ENCODE measurements at places on chromosomes 5 and 9.

DNA sequence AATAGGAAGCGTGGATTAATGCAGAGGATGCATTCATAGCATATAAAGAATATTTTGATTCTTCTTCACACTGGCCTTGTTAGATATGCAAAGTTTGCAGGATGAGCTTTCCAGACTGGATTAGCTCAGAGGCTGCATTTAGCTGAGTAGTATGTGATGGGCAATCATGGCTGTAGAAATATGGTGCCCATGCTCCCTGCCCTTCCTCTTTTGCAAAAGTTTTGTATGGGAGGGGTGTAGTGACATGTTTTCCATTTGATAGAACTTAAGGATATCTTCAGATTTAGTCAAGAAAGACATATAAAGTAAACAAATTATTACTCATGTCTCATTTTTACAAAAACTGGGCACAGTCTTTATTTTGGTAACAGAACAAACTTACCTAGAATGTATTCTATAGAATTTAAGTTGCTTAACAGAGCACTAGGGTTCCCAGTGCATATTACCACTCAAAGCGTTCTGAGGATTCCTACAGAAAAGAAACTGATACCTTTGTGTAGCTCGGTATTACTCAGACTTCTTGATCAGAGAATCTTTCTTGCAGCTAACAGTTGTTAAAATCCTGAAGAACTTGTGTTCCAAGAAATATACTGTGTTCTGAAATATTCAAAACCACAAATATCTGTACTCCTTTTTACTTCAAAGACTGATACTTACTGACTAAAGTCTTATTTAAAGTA, 9.8 kb downstream of the GTF3C4 start:
- DNase-seq, result no peak

DNA sequence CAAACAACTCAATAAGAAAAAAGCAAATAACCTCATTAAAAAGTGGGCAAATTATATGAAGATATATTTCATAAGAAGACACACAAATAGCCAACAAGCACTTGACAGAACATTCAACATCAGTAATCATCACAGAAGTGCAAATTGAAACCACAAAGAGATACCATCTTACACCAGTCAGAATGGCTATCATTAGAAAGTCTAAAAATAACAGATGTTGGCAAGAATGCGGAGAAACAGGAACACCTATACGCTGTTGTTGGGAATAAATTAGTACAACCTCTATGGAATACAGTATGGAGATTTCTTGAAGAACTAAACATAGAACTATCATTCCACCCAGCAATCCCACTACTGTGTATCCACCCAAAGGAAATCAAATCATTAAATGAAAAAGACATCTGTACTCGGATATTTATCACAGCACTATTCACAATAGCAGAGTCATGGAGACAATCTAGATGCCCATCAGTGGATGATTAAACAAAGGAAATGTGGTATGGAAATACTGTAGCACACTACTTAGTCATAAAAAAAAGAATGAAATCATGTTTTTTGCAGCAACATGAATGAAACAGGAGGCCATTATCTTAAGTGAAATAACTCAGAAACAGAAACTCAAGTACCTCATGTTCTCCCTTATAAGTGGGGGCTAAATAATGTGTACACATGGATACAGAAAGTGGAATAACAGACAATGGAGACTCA, 106.8 kb upstream of the FST start:
- no peak for DNase-seq

DNA sequence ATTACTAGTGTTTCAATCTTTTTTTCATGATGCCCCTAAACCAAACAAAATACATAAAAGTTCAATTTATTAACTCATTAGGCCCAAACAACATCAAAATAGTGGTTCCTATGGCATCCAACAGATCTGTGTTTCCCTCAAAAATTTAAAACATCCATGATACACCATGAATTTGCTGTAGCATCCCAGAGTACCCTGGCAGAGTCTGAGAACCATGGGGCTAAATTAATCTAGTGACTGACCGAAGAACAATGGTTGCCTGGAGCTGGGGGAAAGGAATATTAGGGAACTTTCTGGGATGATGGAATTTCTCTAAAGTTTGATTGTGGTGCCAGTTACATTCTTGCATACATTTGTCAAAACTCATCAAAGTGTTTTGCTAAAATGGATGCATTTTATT, 79.5 kb upstream of the TRIO start:
- no peak for DNase-seq

DNA sequence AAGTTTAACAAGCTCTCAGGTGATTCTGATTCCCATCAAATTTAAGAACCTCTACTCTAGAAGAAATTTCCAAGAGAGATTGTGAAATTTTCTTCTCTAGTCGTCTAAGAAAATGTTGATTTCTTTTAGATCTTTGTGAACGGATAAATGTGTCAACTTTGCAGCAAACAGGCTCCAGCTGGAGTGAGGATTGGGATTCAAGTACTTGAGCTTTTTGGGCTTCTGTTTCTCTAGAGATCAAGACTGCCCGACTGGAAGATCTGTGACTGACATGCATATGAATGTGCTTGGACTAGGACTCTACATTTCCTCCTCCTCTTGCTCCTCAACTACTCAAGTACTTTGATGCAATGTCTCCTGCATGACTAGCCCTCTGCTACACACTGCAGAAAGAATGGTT, 388.3 kb downstream of the TMEM38B start:
- no peak for DNase-seq

DNA sequence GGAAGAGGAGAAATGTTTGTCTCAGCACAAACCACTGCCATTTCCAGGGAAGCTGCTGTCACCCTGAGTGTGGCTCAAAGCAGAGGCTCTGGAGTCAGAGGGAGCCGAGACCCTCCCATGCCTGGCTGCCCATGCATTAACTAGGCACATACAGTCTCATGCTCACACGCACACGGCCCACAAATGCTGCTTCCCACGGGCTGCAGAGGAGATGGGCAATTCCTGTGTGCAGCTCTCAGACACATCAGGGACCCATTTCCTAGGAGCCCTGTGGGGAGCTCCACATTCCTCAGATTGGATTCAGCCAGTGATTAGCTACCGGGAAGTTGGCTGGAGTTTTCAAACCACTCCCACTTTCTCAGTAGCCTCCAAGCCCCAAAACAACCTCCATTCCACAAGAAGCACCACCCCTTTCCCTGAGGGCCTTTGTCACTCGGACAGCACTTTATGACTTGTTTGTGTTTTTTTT, 9.1 kb upstream of the PTGES start:
- DNase-seq, result no peak

DNA sequence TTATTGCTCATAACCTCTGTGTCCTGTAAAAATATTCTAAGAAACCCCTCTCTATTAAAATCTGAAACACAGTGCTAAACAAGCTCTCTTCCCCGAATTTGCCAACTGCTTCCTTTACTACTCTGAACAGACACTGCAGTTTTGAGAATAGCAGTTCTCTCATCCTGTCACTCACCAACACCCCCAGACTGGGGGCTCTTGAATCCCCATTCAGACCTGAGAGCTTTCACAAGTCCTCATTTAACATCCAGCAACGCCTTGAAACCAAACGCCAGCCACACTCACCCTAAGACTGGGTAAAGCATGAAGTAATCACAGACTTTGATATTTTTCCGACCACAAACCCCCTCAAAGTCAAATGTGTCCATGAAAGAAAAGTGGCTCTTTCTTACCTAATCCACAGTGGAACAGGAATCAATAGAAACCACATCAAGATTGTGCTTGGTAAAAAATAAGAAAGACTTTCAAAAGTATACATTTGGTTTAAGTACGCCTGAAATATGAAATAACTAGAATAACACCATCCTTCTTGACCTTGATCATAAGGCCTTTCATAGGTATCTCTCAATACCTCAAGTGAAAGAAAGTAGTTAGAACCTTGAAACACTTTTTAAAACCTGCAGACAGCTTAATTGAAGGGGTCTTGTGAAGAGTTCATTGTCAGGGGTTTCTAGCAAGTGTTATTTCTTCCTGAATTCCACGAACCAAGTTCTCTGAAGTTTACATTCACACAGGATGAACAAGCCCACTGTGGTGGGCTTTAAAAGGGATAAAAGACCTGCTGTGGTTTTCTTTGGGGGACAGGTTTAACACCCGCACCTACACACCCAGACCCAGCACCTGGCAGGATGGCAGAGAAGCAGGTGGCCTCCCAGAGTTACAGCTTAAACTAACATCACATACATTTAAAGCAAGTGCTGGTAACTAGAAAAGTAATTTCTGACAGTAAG, 412.6 kb downstream of the MLLT3 start:
- DNase-seq, result peak; percentile 40

GRCh38 chr5:30287890-30288289, 905.6 kb upstream of the CDH6 start:
- DNase-seq, result no peak

DNA sequence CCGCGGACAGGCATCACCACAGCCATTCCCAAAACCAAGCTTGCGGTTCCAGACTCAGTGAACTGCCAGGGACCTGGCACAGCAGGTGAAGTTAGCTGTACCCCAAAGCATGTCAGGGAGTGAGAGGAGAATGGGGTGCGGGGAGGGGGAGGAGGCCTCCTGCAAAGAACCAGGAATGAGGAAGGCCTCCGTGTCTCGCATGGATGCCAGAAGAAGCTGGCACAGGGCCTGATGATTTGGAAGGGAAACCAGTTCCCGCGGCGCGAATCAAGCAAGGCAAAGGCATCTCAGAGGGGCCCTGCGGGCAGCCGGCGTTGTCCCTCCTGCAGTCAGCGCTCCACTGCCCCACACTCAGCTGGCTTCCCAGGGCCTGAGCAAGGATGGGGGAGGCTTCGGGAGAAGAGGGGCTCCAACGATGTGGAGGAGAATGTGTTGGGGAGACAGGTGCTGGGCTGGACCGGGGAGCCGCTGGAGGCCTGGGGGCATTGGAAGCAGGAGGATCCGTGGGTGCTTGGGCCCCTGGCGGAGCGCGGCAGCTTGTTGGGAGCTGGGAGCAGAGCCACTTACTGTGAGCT, 14.6 kb downstream of the SLC9A3 start:
- no peak for DNase-seq

GRCh38 chr5:43335681-43336080, 22.5 kb upstream of the HMGCS1 start:
- DNase-seq, result no peak

GRCh38 chr5:136174021-136174659, 18.8 kb downstream of the SMIM32 start:
- no peak for DNase-seq

GRCh38 chr5:41519801-41520200, 9.4 kb upstream of the PLCXD3 start:
- no peak for DNase-seq

- DNase-seq, result no peak
Measured at GRCh38 chr5:137214446-137215189, 284.5 kb downstream of the SPOCK1 start.

DNA sequence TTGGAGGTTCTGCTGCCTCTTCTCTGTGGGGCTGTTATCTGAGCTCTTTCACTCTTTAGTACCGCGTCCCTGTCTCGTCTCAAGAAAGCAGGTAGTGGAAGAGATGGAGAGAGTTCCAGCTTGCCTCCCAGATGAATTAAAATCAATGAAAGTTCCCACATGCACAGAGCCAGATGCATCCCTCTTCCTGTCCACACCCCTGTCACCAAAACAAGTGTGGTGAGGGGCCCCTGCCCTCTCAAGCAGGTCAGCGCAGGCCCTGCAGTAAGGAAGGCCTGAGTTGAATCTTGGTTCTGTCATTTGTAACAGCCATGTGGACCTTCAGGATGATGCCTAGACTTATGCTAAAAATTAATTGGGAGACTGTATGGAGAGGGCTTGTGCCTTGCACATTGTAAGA, 26.9 kb downstream of the GALNT10 start:
- no peak for DNase-seq

- no peak for DNase-seq
Measured at GRCh38 chr5:123047706-123048105, 11.2 kb upstream of the PPIC start.

DNA sequence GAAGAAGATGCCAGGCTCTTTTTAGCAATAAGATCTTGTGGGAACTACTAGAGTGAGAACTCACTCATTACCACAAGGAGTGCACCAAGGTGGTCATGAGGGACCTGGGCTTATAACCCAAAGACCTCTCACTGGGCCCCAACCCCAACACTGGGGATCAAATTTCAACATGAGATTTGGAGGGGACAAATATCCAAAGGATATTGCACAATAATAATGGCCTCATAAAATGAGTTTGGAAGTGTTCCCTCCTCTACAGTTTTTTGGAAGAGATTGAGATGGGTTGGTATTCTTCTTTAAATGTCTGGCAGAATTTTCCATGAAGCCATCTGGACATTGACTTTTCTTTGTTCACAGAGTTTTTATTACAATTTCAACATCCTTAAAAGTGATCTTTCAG, 38.0 kb upstream of the FAM120A start:
- no peak for DNase-seq

DNA sequence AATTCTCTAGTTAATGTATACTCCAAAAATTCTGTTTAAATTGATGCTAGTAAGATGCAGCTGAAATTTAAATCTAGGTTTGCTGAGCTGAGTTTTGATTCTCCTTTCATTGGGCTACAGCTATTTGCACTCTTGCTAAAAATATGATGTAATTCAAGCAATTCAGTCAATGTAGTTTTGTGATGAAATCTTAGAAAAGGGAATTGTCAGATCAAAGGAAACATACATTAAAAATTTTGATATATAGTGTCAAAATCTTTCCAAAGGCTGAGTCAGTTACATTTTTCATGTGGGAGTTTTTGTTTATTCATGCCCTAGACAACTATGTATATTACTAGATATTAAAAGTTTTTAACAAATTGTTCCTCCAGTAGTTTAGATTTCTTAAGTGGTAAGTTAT, 334.9 kb upstream of the DAB2 start:
- DNase-seq, result no peak

DNA sequence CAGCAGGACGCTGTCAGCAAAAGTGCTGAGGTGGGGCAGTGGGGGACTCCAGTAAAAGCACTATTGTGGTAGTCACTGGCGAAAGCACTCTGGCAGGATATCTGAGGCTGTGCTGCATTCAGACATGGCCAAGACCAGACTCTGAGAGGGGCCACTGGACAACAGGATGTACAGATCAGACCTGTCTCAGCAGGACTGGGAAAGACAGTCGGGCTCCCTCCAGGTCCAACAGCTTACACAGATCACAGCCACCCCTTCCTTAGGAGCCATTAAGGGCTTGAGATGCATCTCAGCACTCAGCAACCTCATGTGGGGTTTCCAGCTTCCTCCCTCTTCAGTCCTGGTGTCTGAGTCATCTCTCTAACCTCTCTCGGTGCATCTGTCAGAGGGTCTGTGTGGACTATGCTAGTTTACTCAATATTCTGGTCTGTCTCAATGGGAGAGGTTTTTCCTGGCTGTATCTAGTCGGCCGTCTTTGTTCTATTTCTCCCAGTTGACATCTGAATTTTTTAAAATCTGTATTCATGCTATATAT, 154.5 kb downstream of the CWC27 start:
- no peak for DNase-seq

- peak; percentile 98 for DNase-seq
Measured at GRCh38 chr5:34929134-34929719, at the start of gene DNAJC21. Gene DNAJC21 (plus strand): TSS chr5:34929559. CDS start chr5:34929820, 261 bp downstream.

GRCh38 chr9:108512426-108513173, 343.2 kb downstream of the ACTL7B start:
- DNase-seq, result no peak

GRCh38 chr5:167998148-167998767, 293.2 kb upstream of the WWC1 start:
- DNase-seq, result no peak

GRCh38 chr9:6034954-6035353, 19.5 kb upstream of the RANBP6 start:
- DNase-seq, result no peak
